ENCODE measurements at places on chromosomes 3 and 15.

DNA sequence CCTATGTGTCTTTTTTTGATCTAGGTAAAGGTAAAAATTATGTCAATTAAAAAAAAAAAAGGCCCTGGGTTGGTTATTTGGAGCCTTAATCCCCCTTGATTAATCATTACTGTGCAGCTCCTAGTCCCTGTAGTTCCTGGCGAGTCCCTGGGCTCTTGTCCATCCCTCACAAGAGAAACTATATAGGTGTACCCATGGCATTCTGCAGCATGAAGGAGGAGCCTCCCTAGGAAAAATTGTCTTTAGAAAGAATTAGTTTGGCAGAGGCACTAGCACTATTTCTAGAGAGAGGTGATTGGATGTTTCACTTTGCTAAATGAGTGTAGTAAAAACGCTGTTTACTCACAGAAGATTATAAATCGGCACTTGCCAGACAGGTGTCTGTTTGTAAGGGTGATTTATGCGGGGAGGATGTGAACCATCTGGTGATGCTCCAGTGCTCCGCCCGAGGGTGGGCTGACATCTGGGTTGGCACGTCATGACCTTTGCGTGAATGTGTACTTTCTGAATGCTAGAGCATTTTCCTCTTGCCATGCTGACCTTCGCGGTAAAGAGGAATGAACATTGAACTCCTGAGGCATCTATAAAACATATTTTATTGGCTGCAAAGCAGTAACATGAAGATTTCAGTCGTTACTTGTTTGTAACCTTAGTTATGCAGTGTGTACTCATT is 12.6 kb downstream of the PLCL2 start:
- peak; percentile 21 for DNase-seq

- DNase-seq: no peak
Observed at GRCh38 chr3:151630035-151630434, 103.7 kb upstream of the AADACL2 start.

DNA sequence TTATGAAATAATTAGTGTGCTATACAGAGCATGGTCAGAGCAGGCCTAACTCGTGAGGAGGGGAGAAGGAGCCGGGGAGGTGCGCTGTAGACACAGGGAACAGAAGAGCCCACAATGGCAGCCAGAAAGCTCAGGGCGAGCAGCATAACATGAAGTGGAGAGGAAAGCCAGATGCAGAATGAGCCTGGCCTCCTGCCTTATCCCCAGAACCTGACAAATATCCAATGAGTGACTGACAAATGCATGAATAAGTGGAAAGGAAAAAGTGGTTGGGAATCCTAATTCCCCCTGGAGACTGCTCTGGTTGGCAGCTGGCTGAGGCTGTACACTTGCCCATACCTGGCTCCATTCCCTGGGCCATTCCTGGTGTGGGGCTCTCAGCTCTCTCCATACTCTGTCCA is 9.2 kb upstream of the MST1R start:
- DNase-seq: no peak

DNA sequence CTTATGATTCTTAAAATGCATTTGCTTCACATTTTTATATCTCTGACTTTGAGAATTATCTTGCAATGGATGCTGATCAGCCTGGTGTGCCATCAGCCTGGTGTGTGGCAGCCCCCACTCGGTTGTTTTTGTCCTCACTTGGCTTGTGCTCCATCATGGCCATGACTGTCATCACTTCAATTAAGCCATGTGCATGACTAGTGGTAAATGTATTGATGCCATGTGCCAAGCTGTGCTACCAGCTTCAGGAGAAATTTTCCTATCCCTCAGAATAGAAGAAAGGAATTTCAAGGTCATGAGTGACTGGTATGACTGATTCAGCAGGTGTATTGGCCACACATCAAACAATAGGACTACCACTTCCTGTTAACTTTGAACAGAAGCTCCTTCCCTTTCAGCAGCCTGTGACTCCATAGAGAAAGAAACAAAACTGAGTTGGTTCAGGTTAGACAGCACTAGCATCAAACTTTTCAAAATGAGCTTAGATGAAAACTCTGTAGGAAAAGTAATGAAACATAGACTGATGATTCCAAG is 251.7 kb downstream of the GRM7 start:
- no peak for DNase-seq

- no peak for DNase-seq
Observed at GRCh38 chr3:43194490-43195114, 88.7 kb upstream of the POMGNT2 start.

GRCh38 chr15:93126148-93126547 is 37.1 kb upstream of the RGMA start:
- no peak for DNase-seq

- DNase-seq: peak; percentile 33
Observed at GRCh38 chr3:44235604-44236484, 5.8 kb upstream of the TOPAZ1 start.

GRCh38 chr15:44541282-44541958 is 4.5 kb downstream of the EIF3J start:
- no peak for DNase-seq

GRCh38 chr3:88742674-88743507 is 364.5 kb upstream of the EPHA3 start:
- no peak for DNase-seq

GRCh38 chr3:29971895-29972294 is 634.5 kb upstream of the TGFBR2 start:
- no peak for DNase-seq

- DNase-seq: no peak
Observed at GRCh38 chr3:185926445-185926844, 11.4 kb downstream of the TRA2B start.

- peak; percentile 23 for DNase-seq
Observed at GRCh38 chr3:40317061-40317855, 7.8 kb downstream of the EIF1B start.

DNA sequence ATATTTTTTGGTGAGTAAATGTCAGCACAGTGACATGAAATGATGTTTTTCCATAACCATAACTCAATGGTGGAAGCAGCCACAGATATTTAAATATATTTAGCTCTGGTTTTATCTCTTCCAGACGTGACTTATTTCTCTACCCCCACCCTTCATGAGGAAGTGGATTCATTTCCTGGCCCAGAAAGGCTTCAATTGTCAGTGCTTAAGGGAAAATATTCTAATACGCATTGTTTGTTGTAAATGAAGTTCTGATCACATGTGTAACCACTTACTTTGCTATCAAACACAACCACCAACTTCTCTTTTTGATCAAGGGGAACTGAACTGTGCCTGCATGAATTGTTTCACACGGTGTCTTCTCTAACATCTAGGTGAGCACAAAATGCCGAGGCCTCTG is 14.0 kb downstream of the CLDN16 start:
- no peak for DNase-seq
